ENCODE measurements at places on chromosomes 3 and 15.

GRCh38 chr15:60179786-60180391 is 175.8 kb downstream of the FOXB1 start:
- DNase-seq = no peak

GRCh38 chr3:13517253-13517977 is 31.5 kb upstream of the FBLN2 start:
- no peak for DNase-seq

GRCh38 chr3:155815030-155815545 is 9.0 kb upstream of the C3orf33 start:
- DNase-seq = no peak

- no peak for DNase-seq
Measured at GRCh38 chr3:88810455-88810854, 297.0 kb upstream of the EPHA3 start.

DNA sequence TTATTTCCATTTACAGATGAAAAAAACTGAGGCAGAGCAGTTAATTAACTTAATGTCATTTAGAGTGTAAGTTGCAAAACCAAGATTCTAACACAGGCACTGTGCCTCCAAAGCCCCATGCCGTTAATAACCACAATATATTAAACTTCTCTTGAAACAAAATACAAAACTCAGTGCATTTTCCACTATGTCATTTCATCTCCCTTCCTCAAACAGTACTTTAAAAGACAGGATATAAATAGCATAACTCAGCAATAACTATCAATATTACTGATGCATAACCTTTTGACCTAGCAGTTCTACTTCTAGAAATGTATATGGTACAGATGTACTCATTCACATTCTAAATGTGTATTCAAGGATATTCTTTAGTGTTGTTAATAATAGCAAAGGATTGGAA is 5.1 kb upstream of the TASOR start:
- DNase-seq = no peak

- no peak for DNase-seq
Measured at GRCh38 chr15:74432271-74432967, 1.3 kb downstream of the SEMA7A start.

DNA sequence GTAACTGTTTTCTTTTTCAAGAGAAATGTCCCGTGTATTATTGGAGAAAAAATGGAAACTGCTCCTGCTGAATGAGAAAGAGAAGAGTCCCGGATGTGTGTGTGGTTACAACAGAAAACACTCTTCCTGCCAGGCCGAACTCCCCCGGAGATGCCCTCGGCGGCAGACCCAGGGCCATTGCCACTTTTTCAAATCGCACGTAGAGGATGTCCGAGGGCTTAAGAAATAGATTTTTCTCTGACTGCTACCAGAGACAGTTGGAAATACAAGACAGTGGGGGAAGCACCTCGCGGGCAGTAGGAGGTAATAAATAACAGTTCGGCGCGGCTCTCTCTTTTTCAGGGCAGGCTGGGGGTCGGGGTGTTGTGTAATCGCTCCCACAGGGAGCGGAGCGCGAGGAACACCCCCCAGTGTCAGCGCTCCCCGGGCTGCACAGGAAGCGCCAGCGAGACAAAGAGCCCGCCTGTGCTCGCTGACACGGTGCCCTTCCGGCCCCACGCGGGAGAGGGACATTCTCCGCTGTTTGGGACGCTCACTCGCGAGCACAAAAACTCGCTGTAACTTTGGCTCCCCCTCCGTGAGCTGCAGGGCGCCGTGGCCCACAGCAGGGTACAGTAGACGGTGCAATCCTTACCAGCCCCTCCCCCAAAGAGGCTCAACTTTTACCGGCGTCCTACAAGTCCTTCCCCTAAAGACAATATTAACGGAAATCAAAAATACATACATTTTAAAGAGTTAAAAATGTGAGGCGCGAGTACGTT is 1.1 kb downstream of the VGLL4 start:
- peak; percentile 18 for DNase-seq

DNA sequence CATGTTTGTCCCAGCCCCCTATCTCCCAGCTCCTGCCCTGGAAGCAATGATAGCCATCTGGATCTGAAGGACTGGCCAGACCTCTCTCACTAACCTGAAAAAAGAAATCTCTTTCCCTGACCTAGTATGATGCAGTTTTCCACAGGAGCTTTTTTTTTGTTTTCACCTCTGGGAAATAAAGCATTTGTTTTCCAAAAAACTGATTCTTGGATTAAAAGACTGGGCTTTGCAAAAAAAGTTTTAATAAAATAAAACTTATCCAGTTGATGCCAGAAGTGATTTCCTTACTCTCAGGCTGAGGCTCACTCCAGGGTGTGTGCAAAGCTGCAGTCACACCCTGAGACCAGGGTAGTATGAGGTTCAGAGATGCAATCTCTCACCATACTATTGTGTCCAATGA is 104.0 kb downstream of the RYK start:
- DNase-seq = no peak

GRCh38 chr15:72790302-72790910 is 6.8 kb upstream of the ADPGK start:
- DNase-seq = no peak

DNA sequence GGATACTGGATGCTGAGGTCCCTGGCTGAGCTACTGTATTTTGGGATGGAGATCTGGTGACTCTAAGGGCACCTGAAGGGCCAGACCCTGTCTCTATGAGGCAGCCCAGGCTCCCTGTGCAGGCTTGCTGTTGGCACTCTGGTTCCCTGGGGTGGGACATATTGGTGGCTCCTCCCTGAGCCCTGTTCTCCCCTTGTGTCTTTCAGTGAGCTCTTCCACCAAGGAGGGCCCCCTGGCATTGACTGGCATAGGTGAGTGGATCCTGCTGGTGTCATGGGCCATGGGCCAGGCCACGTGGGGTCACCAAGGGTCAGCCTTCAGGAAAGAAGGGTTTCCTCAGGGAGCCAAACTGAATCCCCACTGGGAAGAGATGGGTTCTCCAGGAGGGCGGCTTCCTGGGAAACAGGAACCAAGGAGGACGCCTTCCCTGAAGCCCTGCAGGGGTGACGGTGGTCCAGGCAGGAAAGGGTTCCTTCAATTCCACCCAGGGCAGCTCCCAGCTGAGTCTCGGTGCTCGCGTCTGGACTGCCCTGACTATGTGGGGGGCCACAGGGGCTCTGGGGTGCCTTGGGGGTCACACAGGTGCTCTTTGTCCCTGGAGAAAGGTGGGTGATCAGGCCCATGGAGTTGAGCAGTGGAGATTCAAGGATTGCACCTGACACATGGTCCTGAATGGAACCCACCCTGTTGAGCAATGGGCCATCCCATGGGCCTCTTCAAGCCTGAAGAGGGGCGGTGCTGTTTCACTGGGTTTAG is 220.4 kb downstream of the SNRPN start:
- DNase-seq = no peak

- DNase-seq = no peak
Measured at GRCh38 chr15:62637574-62637897, 405.0 kb upstream of the TPM1 start.

DNA sequence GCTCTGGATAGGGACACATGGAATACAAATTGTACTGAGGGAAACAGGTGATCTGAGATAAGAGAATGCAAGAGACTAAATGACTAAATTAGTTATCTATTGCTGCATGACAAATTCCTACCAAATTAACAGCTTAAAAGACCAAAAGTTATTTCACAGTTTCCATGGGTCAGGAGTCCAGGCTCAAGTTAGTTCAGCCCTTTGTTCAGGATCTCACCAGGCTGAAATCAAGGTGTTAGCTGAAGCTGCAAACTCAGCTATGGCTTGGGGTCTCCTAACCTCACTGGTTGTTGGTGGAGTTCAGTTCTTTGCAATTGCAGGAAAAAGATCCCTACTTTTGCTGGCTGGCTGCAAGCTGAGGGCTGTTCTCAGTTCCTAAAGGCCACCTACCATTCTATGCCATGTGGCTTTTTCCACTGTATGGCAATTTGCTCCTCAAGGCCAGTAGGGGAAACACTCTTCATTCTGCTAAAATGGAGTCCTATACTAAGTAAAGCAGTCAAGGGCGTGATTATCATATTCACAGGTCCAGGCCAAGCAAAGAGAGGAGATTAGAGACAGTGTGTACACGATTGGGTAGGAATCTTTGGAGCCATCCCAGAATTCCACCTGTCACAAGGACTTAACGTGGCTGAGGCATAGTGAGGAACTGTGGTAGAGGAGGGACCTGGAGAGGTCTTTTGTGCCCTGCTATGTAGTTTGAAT is 53.7 kb downstream of the THRB start:
- DNase-seq = no peak

GRCh38 chr3:1275495-1275894 is 182.7 kb downstream of the CNTN6 start:
- DNase-seq = no peak

- DNase-seq = no peak
Measured at GRCh38 chr3:196638861-196639482, 522 bp upstream of the NRROS start.

DNA sequence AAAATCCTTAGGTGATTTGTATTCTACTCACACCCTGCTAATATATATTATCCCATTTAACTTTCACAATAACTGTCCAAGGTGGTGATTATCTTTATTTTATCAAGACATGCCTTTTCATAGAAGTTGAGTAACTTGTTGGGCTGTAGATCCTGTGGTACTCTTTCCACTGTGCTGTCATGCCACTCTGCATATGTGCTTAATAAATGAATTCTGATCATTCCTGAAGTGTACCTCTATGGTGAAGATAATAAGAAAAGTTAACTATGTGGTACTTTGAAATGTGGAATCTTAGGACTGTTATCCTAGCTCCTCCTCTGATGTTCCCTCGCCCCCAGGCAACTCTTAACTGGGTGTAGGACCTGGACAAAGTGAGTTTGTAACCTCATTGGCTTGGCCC is 5.2 kb downstream of the SNRK start:
- no peak for DNase-seq

GRCh38 chr3:40309925-40310695 is 603 bp downstream of the EIF1B start:
- peak; percentile 17 for DNase-seq

DNA sequence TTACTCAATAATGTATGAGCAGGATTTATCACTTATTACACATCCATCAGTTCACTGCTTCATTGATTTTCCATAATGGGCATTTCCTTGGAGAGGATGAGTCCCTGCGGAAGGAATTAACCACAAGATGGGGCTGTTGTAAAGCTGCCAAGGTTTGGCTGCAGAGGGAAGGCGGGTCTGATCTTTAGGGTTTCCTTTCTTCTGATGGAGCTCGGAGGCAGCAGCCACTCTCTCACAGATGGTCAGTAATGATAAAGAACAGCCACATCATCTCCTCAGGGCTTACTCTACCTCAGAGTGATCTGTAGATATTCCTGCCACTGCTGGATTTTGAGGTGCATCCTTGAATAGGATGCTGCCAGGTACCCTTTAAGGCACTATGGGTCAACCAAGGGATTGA is 115.2 kb downstream of the USP13 start:
- DNase-seq = no peak

DNA sequence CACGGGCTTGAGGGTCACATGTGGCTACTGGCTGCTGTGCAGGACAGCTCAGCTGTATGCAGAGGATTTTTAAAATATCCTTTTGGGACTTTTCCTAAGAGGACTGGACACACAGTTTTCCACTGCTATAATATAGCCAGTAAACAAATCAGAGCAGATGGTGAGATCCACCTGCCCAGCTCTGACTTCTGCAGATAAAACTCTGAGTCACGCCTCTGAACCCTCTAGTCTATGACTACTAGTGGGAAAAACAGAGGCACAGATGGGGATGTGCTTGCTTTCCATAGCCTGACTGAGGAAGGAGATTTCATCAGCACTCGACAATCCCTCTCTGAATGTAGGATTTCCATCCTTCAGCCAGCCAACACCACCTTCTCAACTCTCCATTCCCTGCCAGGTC is 45.1 kb downstream of the COLQ start:
- DNase-seq = no peak

DNA sequence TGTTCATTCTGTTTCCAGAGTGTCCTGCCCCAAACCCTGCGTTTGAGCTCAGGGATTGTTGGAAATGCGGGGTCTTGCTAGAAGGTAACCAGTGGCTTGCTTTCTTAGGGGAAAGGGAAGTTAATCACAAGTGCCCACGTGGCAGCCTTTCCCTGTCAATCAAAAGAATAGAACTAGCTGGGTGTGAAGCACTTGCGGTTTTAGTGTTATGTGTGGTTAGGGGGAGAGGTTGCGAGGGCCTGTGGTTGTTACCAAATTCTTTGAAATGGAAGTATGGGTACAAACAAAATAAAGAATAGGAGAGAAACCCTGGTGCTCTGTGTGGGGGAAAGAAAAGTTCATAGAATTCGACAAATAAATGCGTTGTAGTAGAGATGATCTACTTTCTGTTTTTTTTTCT is 67.6 kb downstream of the FNDC3B start:
- peak; percentile 17 for DNase-seq

GRCh38 chr15:75738014-75738646 is 25.5 kb upstream of the CSPG4 start:
- DNase-seq = no peak

DNA sequence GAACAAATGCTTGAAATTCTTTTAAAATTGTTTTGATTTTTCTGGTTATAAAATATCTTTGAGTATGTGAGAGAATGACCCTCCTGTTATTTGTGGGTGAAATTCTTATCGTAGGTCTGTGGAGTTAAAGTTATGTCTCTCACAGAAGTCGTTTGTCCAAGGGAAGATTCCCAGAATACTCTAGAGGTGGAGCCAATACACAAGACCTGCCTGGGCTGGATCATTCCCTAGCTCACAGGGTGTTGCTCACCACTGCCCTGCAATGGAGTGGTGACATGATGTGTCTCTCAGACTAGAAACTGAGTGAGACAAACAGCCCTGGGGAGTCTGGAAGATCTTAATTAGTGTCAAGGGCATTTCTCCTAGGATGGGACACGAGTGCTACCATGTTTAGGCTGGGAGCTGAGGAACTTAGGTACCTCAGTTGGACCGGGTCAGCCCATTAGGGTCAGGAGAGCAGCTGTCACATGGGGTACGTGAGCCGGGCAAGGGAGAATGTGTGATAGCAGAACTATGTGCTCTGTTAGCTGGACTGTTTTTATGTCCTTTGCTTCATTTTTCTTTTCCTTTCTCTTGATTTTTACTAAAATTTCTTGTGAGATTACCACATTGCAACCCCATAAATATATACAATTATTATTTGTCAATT is 53.6 kb upstream of the MYO5C start:
- DNase-seq = no peak

DNA sequence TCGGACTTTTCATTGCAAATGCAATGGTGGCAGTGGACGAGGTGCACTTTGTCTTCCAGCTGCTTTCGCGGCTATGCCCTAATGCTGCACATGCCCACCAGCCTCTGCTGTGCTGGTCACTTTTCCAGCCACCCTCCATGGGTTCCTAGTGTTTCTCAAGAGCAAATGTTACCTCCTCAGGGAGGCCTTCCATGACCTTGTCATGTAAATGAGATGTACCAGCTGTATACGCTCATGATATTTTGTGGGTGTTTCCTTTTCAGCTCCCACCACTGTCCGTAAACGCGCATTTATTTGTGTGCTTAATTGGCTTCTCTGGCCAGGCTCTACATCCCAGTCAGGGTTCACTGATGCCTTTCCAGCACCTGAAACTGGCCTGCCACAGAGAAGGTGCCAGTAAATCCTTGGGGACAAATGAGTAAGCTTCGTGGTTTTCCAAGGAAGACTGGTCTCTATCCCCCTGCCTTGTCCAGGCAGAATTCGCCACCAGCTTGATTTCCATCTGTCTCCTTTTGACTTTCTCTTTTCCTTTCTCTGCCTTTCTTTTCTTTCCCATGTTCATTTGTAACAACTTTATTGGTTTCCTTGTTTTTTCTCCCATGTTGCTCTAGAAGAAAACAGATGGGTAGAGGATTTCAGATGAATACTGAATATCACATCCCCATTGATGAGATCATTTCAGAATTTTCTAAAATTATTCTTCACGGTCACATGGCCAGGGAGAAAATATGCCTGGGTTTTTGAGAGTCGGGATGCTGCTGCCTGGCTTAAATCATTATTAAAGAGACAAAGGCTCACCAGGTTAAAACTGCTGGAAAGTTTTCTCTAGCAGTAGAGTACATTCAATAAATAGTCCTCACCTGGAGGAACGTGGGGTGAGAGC is 82.5 kb downstream of the CHST2 start:
- DNase-seq = no peak
